H1 (cell line): ENCODE measurements at places on chromosomes 6 and 20.

GRCh38 chr6:146253691-146254090 lies 224.8 kb downstream of the GRM1 start:
- no peak overlapping the region for H3K4me3 ChIP-seq
- H3K36me3 ChIP-seq = no peaks in the 10 kb centered on the region
- no peaks in the 10 kb centered on the region; the same call in 1 of the 2 replicates for H3K4me1 ChIP-seq

- H3K27ac ChIP-seq = no peak overlapping the region
- H3K36me3 ChIP-seq = no peaks in the 10 kb centered on the region
- no peaks in the 10 kb centered on the region for H3K4me1 ChIP-seq
- H3K4me3 ChIP-seq = no peak overlapping the region
Measured at GRCh38 chr20:59485576-59486454, 118.5 kb upstream of the PHACTR3 start.

GRCh38 chr6:55654445-55654844 lies 75.5 kb upstream of the HMGCLL1 start:
- no peaks in the 10 kb centered on the region for H3K4me1 ChIP-seq
- no peaks in the 10 kb centered on the region for H3K36me3 ChIP-seq

- H3K4me1 ChIP-seq = no peaks in the 10 kb centered on the region
- H3K27me3 ChIP-seq = no peaks in the 10 kb centered on the region
- H3K4me3 ChIP-seq = no peak overlapping the region
- no peak overlapping the region for H3K27ac ChIP-seq
- H3K36me3 ChIP-seq = no peaks in the 10 kb centered on the region
Measured at GRCh38 chr6:13677878-13678254, 33.8 kb downstream of the RANBP9 start.

DNA sequence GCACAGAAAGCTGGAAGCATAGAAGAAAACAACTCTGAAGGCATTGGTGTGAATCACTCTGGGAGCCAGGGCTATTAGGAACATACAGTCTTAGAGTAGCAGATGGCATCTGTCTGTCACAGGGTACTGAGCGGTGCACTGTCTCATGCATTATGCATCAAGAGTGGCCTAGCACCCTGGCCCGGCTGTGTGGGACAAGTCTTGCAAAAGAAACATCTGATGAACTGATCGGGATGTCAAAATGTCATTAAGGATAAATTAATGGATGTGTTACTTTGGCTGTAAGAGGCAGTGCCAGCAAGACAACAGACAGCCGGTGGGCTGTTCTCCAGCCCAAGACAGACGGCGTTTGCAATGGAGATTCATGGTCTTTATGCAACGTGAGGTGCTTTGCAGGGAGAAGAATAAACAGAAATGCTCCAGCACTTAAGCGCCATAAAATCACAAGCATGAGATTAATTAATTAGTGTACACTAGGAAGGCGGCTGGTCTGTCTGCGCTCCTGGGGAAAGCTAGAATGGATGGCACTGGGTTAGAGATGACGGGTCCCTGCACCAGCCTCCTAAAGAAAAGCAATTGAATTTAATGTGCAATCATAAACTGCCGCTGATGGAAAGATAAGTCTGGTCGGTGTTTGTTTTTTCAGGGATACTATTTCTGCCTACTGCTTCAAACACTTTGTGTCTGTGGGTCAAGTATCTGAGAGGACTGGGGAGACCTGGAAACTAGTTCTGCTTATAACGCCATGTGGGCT lies 600.6 kb upstream of the CHD6 start:
- no peaks in the 10 kb centered on the region for H3K4me1 ChIP-seq
- no peak overlapping the region for H3K27ac ChIP-seq
- no peaks in the 10 kb centered on the region for H3K27me3 ChIP-seq

GRCh38 chr6:100464903-100465700 lies at the start of gene SIM1:
SIM1 (minus strand) TSS chr6:100464921; CDS start chr6:100463468, 1,453 bp downstream.
- peak within 1 kb of the TSS; percentile 32 for H3K4me3 ChIP-seq
- peaks cover 13% of the 10 kb centered on the region for H3K4me1 ChIP-seq
- no peaks in the 10 kb centered on the region for H3K36me3 ChIP-seq

- no peaks in the 10 kb centered on the region for H3K4me1 ChIP-seq
- H3K27me3 ChIP-seq = no peaks in the 10 kb centered on the region
- DNase-seq = no peak
- no peak overlapping the region for H3K4me3 ChIP-seq
- no peak overlapping the region for H3K27ac ChIP-seq
Measured at GRCh38 chr6:57102976-57103375, 13.0 kb downstream of the ZNF451 start.

DNA sequence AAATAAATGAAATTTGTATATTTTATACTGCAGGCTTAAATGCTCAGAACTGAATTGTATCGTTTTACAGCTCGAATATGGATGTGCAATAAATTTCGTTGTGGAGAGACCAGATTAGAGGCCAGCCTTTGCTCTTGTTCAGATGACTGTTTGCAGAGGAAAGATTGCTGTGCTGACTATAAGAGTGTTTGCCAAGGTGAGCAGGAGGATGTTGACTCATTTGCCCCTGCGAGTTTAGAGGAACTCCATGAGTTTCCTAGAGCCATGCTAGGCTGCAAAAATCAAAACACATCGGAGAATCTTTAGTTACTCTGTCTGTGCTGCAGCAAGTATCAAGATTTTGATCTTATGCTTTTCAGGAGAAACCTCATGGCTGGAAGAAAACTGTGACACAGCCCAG lies 15.4 kb downstream of the ENPP3 start:
- H3K27ac ChIP-seq = no peak overlapping the region
- H3K27me3 ChIP-seq = no peaks in the 10 kb centered on the region
- no peak for DNase-seq
- no peaks in the 10 kb centered on the region for H3K4me1 ChIP-seq

- H3K27me3 ChIP-seq = no peaks in the 10 kb centered on the region
- no peaks in the 10 kb centered on the region for H3K4me1 ChIP-seq
- DNase-seq = no peak
- no peaks in the 10 kb centered on the region for H3K36me3 ChIP-seq
- no peak overlapping the region for H3K4me3 ChIP-seq
Measured at GRCh38 chr6:119137194-119138072, 59.0 kb upstream of the FAM184A start.

DNA sequence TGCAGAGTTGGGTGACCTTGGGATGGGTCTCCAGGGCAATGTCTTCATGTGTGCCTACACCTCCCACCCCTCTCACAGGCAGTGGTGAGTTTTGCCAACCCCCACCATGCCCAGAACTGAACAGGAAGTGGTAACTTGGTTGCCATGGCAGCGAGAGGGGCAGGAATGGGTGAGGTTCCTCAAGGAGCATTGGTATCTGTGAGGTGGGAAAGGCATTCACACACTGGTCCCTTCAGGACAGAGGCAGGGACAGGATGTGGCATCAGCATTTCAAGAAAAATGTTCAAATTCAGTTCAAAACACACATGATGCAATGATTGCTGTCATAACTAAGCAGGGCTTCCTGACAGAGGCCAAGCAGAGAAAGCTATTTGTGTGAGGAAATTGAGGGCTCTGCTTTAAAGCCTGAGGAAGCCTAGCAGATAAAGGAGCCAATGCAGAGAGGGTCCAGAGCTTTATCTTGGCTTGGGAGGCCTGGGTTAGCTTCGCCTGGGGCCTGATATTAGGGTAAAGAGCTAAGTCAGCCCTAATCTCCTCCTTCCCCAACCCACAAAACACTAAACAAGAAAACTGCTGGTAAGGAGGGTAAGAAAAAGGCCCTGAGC lies 551 bp downstream of the TREML2 start:
- no peaks in the 10 kb centered on the region for H3K27me3 ChIP-seq
- H3K27ac ChIP-seq = no peak overlapping the region
- H3K4me3 ChIP-seq = no peak overlapping the region
- peak; percentile 44 for DNase-seq
- H3K4me1 ChIP-seq = peaks cover 7% of the 10 kb centered on the region

DNA sequence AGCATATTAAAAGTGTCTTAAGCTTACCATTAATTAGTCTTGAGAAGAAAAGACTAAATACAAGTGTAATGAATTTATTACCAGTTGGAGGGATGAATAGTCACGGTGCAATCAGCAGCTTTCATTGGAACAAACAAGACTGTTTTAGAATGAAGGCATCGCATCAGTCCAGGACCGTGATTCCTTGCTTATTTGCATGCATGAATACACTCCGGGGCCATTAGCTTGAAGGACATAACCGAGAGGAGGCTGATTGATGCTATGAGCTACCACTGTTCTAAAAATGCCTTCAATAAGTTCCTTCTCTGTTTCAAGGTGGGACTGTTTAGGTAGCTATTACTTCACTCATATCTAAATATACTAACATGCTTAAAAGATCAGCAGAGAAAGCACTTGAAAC lies 17.9 kb downstream of the PROKR2 start:
- H3K36me3 ChIP-seq = no peaks in the 10 kb centered on the region
- H3K27ac ChIP-seq = no peak overlapping the region
- H3K4me3 ChIP-seq = no peak overlapping the region
- no peaks in the 10 kb centered on the region for H3K27me3 ChIP-seq
- DNase-seq = no peak
- H3K4me1 ChIP-seq = no peaks in the 10 kb centered on the region

DNA sequence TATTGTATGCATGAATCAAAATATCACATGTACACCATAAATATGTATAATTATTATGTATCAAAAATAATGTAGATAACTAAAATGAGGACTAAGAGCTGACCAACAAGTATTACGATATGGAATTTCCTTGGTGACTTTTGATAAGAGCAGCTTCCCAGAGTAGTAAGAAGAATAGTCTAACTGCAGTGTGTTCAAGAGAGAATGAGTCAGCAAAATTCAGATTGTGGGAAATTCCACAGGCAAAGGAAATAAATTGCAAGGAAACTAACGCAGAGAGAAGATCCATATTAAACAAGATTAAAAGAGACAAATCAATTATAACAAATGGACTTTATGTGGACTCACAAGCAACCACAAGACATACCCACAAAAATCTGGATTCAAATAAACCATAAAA lies 26.4 kb downstream of the FRK start:
- no peak overlapping the region for H3K27ac ChIP-seq
- H3K4me1 ChIP-seq = peaks cover 2% of the 10 kb centered on the region
- no peaks in the 10 kb centered on the region for H3K27me3 ChIP-seq
- no peak for DNase-seq

DNA sequence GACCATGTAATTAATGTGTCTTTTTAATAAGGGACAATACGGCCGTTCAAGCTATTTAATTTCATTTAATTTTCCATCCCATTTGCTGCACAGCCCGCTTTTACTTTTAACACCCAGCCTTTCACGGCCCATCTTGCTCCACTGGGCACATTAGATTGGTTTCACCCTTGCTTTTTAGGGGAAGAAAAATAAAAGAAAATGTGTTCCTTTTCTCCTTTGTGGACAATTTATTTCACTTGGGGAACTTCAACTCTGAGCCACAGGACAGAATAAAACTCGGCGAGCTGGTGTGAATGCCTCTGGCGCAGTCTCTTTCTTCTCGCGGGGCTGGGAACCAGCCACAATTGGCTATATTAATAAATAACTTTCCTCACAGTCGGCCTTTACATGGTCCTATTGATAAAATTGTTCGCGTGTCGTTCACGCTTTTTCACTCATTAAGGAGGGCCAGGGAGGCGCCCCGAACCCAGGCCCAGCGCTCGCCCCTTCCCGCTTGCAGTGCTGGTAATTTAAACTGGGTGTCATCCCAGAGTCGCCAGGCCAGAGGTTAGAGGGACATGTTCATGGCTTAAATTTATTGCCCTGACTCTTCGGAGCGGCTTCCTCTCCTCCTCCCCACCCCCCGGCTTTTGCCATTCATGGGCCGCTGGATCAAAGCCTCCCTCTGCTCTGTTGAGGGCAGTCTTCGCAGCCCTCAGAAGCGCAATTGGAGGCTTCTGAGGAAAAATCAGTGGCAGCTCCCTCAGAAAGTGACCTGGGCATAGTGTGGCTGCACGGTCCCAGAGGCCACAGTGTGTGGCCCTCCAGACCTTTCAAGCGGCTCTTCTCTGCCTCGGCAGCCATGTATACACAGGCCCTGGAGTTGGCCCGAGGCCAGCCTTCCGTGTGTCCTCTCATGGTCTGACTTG lies 2.2 kb upstream of the PRDM13 start:
- H3K4me3 ChIP-seq = peak overlapping the region; percentile 26; the same call in 1 of the 2 replicates
- peaks cover 12% of the 10 kb centered on the region for H3K4me1 ChIP-seq
- no peaks in the 10 kb centered on the region for H3K36me3 ChIP-seq
- peaks cover 98% of the 10 kb centered on the region for H3K27me3 ChIP-seq
- no peak overlapping the region for H3K27ac ChIP-seq
- DNase-seq = no peak

DNA sequence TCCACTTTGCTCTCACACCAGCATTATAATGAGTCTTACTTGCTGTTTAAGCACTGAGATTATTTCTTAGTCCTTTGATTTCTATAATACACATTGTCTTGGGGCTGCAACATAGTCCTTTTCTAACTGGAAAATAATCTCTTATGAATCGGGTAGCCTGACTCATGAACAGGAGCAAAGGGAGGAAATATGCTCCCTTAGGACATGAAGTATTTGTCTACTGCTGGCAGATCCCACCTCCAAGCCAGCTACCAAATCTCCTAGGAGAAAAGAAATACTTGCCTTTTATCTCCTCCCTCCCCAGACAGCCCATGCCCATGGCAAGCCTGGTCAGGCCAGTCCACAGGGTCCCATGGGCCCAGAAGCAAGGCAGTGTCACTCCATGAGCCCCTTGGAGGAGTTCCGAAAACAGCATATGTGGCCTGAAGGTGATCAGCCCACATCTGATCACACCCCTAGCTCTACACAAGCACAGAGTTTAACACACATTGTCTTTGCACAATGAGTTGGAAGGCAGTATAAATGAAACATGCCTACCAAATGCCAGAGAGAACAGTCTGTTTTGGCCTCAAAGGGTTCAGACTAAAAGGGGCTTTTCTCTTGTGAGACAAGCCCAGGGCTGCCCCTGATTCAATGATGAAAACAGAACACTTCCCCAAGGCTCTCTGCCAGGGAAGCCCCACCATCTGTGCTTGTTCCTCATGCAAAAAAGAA lies 37.1 kb upstream of the SLC4A11 start:
- no peaks in the 10 kb centered on the region for H3K4me1 ChIP-seq
- H3K27ac ChIP-seq = no peak overlapping the region
- H3K36me3 ChIP-seq = no peaks in the 10 kb centered on the region
- no peak for DNase-seq

- H3K36me3 ChIP-seq = no peaks in the 10 kb centered on the region
- no peak for DNase-seq
- no peak overlapping the region for H3K27ac ChIP-seq
- H3K4me3 ChIP-seq = no peak overlapping the region
- H3K27me3 ChIP-seq = no peaks in the 10 kb centered on the region
Measured at GRCh38 chr6:74534465-74535211, 671.2 kb downstream of the COL12A1 start.

- no peaks in the 10 kb centered on the region for H3K36me3 ChIP-seq
- no peak for DNase-seq
- H3K27ac ChIP-seq = no peak overlapping the region
- no peaks in the 10 kb centered on the region for H3K4me1 ChIP-seq
Measured at GRCh38 chr6:71608646-71609045, 277.7 kb upstream of the RIMS1 start.
